ENCODE measurements at places on chromosomes 5 and 9. TPM values are rescaled to one million over a fixed set of nuclear protein-coding genes. Genes with fewer than 3 reads are reported as not detected.

DNA sequence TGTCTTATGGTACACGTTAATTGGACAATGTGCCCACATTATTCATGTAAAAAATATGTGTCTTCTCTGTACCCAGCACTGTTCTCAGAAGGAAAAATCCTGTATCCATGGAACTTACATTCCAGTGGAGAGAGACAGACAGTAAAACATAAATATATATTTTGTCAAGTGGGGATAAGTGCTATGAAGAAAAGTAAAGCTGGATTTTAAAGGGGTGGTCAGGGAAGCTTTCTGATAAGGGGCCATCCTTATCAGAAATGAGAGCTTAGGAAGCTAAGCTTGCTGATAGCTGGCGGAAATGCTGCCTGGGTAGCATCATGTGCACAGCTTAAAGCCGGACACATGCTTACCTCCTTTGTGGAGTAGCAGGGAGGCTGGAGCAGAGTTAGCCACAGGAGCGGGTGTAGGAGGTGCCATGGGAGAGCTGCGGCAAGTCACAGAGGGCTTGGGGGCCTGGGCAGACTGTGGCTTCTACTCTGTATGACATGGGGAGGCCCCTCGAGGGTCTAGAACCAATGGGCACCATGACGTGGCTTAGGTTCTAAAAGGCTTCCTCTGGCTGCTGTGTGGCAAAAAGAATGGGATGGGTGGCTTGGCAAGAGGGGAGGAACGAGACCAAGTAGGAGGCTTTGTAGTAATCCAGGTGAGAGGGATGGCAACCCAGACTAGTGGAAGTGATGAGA is 141.7 kb downstream of the FGF1 start:
- peak; percentile 51 for DNase-seq

DNA sequence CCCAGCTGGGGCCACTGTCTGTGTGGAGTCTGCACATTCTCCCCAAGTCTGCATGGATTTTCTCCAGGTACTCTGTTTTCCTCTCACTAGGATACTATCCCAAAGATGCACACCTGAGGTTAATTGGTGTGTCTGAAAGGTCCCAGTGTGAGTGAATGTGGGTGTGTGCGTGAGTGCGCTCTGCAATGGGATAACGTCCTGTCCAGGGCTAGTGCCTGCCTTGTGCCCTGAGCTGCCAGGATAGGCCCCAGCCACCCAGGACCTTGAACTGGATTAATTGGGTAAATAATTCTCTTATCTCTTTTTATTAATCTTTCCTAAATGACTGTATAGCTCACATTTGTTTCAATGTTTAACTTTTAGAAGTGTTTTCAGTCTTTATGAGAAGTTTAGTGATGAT is 11.5 kb upstream of the PANK3 start:
- DNase-seq: no peak

DNA sequence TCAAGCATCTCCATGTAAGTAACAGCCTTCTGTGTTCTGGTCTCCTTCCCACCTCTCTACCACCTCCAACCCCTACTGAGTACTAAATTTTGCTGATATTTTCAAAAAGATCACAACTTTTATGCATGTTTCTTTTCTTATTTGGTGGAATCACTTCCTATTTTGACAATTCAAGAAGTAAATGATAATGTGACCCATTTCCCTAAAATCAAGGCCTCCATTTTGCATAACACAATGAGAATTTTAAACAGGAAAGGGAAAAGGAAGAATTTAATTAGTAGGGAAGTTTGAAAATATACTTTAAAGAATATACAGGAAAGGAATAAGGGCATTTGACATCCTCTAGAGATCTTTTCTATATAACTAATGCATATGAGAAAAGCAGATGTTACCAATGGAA is 212.9 kb upstream of the RASA1 start:
- DNase-seq: no peak

GRCh38 chr5:24750355-24750754 is 105.6 kb upstream of the CDH10 start:
- DNase-seq: no peak

DNA sequence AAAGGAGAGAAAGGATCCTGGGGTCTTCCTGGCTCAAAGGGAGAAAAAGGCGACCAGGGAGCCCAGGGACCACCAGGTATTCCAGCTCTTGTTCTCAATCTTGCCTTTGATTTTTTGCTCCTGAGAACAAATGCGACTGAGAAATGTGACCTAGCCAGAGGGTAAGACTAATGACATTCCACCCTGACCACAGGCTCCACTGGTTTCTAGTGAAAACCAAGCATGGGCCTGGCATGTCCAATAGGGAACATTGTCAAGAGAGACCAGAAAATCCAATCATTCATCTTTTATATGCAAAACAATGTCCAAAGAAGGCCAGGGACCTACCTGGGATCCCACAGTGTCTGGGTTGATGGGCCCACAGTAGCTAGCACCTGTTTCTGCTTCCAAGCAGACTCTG is 50.3 kb upstream of the TGFBR1 start:
- DNase-seq: no peak

DNA sequence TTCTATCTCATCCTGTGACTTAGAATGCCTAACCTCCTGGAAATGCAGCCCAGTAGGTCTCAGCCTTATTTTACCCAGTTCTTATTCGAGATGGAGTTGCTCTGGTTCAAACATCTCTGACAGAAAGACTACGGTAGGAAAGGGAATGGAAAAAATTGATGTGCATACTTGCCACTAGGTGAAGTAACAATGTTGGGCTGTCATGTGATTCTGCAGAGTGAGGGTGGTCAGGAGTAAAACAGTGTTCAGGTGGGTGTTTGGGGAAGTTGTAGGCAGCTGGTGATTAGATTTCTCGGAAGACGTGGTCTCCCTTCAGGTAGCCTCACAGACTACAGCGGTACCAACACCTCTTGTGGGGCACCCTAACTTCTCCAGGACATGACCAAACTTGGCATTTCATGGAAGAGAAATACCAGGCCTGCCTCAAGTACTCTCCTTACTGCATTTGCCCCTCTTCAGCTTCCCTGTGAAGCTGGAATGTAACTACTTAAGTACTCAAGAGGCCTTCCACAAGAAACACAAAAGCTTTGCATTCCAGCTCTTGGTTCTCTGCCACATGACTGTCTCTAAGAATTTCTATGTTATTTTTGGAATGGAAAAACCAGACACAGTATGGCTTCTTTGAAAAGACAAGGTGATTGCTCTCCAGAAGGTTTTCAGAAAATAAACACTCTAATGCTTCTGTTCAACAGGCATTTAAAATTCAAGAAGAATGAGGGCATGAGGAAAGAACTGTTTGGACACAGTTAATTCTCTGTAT is 17.4 kb upstream of the ENTREP1 start:
- peak; percentile 55 for DNase-seq

- no peak for DNase-seq
Observed at GRCh38 chr5:148810823-148811222, 15.6 kb upstream of the ADRB2 start.

GRCh38 chr5:39476843-39477220 is 52.1 kb upstream of the DAB2 start:
- DNase-seq: no peak

GRCh38 chr5:112154940-112155686 is 264.0 kb downstream of the EPB41L4A start:
- peak; percentile 48 for DNase-seq

The ALDOB gene
- not detected for total RNA-seq

The SLC36A3 gene
- not detected for total RNA-seq

The ROR2 gene
- 2.2 TPM for total RNA-seq

The LECT2 gene
- not detected for total RNA-seq
